ENCODE measurements at places on chromosomes 3 and 15.

DNA sequence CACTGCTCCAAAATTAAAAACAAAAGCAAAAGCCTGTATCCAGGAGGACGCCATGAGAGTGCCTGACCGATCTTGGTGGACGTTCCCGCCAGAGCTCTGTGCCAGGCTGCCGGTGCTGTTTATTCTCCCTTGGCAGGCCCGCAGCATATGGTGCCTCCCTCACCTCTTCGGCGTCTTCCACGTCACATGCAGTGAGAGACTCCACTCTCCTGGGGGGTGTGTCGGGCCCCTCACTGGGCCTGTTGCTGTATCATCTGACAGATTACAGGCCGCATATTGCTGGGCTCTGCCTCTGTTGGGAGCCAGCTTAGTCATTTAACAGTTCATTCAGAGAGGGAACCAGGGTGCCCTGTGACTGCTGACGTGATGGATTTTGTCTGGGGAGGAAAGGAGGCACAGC is 86.4 kb upstream of the ARRDC4 start:
- no peak for DNase-seq

DNA sequence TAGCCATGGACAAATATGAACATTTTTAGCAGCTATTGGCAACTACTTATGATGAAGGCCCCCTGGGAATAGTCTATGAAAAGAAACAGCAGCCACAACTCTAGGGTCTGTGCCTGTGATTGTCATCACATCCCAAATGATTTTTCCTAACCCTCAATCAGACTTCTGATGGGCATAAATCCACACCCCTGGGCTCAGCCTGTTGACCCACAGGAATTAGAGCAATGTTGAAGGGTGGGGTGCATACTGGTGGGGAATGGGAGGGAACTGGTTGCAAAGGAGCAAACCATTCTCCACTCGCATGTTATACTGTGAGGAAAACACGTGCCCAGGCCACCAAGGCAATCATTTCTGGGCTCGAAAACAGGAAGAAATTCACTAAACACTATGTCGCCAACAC is 106.5 kb upstream of the CTNNB1 start:
- DNase-seq, result no peak

DNA sequence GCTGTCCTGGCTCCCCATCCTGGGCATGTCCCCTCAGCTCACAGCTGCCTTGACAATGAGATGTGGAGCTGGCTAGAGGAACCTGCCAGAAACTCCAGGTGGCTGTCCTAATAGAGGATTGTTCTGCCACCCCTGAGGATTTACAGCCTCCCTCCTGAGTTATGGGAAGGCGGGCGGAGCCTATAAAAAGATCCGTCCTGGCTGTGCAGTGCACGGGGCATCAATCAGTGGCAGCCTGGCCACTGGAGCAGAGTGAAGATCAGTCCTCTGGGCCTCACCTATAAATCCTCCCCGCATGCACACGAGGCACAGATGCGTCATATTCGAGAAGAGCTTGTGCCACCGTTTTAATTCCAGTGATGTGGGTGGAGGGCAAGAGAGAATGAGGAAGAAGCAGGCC is 90.0 kb downstream of the MEGF11 start:
- DNase-seq, result no peak

- no peak for DNase-seq
Measured at GRCh38 chr15:48282216-48282615, 49.0 kb upstream of the DUT start.

DNA sequence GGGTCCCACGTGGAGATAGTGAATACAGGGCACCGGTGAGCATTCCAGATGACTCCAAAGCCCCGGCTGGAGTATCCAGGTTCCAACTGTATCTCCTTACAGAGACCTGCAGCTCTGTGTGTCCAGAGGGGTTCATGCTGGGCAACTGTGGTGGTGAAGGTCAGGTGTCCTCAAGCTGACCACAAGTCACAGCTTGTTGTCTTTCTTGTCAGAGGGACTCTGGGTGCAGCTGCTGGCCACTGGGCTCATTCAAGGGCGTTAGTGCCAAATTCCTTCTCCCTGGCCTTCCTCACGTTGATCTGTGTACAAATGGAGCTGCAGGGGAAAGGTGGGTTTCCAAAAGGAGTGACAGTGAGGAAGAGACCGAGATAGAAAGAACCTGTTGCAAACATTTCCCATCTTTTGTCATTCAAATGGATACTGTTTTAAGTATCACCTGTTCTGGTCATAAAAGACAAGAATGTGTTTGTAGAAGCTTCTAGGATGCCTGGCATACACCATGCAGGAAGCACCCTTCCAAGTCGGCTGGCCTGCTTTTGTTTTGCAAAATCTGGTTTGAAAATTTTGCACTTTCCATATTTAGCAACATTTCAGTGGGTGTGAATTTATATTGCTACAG is 52.5 kb downstream of the CEMIP start:
- DNase-seq, result no peak

DNA sequence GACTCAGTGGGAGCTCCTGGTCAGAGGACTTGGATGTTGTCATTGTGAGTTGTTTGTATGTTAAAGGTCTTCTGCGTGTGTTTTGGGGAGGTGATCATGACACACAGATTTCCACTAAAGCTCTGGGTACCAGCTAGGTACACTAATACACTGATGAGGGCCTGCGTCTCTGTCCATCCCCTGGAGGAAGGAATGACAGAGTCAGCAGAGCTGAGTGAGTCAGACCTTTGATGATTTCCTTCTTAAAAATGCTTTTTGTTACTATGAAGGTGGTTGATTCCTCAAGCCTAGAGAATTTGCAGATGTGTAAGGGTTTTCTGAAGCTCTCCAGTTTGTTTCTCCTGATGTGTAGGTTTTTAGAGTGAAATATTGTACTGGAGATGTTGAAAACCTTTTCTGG is 424.1 kb upstream of the TPM1 start:
- no peak for DNase-seq

GRCh38 chr15:55552451-55552850 is 35.7 kb downstream of the PYGO1 start:
- no peak for DNase-seq

GRCh38 chr15:100959066-100960050 is 40.2 kb downstream of the LRRK1 start:
- DNase-seq, result no peak
